Sigmoid colon (tissue), 7 donors: ENCODE measurements at places on chromosomes 6 and 20. TPM values are rescaled to one million over a fixed set of nuclear protein-coding genes. Genes with fewer than 3 reads are reported as not detected.

DNA sequence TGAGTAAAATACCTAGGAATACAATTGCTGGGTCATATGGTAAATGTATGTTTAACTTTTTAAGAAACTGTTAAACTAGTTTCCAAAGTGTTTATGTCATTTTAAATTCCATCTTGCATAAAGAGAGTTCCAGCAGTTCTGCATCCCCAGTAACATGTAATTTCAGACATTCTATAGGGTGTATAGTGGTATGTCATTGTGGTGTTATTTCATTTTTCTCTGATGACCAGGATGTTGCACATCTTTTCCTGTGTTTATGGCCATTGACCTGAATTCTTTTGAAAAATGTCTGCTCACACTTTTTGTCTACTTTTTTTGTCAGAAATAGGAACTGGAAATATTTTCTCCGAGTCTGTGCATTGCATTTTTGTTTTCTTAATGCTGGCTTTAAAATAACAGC lies 128.9 kb downstream of the TMEM200A start:
- no peak for DNase-seq
- H3K4me1 ChIP-seq, result no peaks in the 10 kb centered on the region
- H3K4me3 ChIP-seq, result no peak overlapping the region

DNA sequence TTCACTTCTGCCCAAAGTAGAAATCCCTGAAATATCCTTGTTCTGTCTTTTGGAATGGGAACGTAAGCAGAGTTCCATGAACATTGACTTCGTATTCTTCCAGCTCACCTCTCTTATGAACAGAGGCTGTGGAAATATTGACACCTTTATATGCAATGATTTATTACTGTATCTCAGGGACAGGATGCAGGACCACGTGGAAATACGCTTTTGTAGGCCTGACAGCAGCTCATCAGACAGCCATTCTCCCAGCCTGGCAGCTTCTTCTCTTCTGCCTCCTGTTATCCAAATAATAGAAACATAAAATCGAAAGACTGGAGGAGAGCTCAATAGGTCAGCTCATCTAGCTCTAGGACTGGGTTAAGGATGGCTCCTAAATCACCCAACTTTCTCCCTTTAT lies 106.2 kb upstream of the DTNBP1 start:
- no peak overlapping the region for H3K27ac ChIP-seq
- DNase-seq, result no peak
- H3K4me1 ChIP-seq, result no peaks in the 10 kb centered on the region

GRCh38 chr6:145272246-145272645 lies 463.1 kb downstream of the EPM2A start:
- DNase-seq, result no peak
- no peaks in the 10 kb centered on the region for H3K36me3 ChIP-seq
- no peak overlapping the region for H3K27ac ChIP-seq
- no peak overlapping the region for H3K4me3 ChIP-seq

GRCh38 chr6:21046276-21046675 lies 512.0 kb downstream of the CDKAL1 start:
- no peak overlapping the region for H3K4me3 ChIP-seq
- H3K4me1 ChIP-seq, result peaks cover 7% of the 10 kb centered on the region
- no peaks in the 10 kb centered on the region for H3K27me3 ChIP-seq
- DNase-seq, result no peak

DNA sequence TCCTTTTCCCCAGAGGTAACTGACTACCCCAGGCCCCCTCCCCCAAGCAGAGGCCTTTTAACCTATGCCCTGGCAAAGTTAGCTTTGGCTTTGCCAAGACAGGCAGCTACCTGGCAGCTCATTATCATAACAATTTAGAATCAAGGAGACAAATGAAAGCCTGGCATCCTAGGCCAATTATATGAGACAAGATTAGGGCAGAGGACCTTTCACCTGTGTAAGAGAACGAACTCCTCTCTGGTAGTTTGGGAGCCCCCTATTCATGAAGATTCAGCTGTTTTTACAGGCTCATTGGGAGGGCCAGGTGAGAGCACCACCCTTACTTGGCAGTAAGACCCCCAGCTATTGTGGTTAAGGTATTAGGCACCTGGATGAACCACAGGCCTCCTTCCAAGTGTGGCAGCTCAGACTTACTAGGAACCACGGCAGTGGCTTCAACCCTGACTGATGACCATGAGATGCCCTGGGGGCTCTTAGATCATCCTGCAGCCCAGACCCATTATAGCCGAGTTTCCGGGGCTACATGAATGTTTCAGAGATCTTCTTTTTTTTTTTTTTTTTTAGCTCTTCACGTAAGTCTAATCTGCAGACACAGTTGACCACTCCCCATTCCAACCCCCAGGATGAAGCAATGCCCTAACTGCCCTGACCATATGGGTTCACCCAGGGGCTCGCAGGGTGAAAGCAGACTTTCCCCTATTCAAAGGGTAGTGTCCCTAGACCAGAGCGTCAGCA lies 56.2 kb downstream of the RAB44 start:
- no peak overlapping the region for H3K27ac ChIP-seq
- DNase-seq, result no peak
- no peaks in the 10 kb centered on the region for H3K4me1 ChIP-seq

DNA sequence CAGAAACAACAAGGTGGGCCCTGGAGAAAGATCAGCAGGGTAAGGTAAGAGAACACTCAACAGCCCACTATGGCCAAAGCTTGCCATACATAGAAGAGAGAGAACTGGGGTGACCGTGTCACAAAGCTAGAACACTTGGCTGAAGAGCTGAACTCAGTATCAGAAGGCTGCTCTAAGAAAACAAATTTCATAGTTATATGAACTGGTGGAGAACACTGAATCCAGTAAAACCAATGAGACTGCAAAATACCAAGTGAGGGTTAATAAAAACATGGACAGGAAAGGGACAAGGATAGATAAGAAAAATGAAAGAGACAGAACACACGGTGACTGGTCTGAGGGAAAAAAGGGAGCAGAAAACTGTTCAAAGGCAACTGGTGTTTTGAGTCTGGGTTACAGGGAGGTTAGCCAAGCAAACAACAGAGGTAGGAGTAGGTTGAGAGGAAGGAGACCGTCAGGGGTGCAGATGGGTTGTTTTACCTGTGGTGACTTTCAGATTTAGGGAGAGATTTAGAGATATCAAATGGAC lies 56.5 kb downstream of the GMDS start:
- no peaks in the 10 kb centered on the region for H3K36me3 ChIP-seq
- no peaks in the 10 kb centered on the region for H3K4me1 ChIP-seq
- no peak overlapping the region for H3K4me3 ChIP-seq
- DNase-seq, result no peak
- no peak overlapping the region for H3K27ac ChIP-seq

Gene CST5
- not detected for total RNA-seq

Gene MUCL3
- not detected for total RNA-seq

Gene CLPSL1
- not detected for total RNA-seq

Gene NUS1
- 31.4 TPM for total RNA-seq

Gene TINAG
- not detected for total RNA-seq
